Retina (tissue), 1 donor: ENCODE measurements at places on chromosomes 1 and 21.

GRCh38 chr1:156844102-156844501 is 14.8 kb downstream of the INSRR start:
- DNase-seq = no peak

- peak; percentile 43 for DNase-seq
Observed at GRCh38 chr1:6385488-6386191, 7.9 kb downstream of the ACOT7 start.

- no peak for DNase-seq
Observed at GRCh38 chr1:154840269-154841176, 29.6 kb downstream of the KCNN3 start.

- DNase-seq = no peak
Observed at GRCh38 chr1:212118167-212118871, 82.8 kb downstream of the DTL start.

DNA sequence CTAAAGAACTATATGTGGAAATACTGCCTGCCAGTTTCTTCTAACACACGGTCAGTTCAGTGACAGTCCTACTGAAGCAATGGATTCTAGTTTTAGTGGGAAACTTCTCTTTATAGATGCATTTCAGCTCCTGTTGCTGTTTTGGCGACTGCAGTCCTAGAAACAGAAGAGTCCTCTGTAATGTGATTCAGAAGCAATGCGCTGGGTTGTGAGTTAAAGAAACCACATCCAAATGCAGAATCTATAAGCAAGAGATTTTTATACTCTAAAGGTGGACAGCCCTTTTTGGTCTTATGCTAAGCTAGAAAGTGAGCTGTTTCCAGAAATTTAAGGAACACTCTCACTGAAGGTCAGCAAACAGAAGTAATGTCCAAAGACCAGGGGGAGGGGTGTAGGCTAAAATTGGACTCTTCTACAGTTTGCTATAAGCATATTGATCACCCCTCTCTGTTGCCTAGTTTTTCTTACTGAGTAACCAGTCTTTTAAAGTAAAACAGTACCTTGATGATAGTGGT is 30.8 kb downstream of the DUSP10 start:
- no peak for DNase-seq

GRCh38 chr1:41278076-41278475 is 36.0 kb upstream of the SCMH1 start:
- DNase-seq = no peak

DNA sequence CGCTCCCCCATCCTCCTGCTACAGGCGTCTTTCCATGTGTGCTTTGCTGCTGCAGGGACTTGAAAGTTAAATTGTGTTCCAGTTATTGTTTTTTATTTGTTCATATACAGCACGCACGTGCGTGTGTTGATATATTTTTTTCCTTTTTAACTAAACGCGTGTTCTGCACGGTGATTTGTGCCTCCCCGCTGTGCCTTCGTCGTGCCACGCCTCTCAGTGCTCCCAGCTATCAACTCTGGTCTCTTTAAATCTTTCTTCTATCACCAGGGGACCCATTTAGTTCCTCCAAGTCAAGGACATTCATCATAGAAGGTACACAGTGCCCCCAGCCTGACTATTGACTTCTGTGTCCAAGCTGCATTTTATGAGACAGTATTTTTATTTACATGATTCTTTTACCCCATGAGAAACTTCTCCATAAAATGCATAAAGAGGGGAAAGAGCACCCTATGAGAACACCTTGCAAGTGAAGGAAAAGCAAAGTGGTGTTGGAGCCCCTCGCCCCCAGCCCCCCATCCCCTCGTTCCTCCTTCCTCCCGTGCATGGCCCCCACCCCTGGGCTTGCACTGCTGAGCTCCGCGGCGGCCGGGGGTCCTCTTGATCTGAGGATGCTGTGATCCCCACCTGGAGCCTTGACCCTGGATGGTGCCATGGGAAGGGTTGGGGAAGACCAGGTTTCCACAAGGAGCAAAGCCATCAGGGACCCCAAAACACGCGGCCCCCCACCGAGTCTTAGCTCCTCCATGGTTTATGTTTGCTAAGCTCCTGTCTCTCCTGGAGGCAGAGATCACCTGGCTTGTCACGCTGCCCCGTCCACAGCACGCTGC is 45.5 kb downstream of the KCNAB2 start:
- DNase-seq = no peak

DNA sequence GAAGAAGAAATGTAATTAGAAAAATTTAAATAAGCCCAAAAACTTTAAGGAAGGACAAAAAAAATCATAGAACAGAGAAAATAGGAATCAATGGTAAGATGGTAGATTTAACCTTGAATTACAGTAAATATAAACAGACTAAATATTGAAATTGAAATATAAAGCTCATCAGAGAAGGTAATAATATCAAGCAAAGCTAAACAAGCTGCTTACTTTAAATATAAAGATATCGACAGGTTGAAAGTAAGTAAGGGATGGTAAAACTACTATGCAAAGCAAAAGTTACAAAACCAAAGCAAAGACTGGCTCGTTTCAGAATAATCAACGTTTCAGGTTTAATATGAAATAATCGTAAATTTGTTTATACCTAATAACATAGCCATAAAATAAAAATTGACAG is 137.0 kb upstream of the KCNJ15 start:
- DNase-seq = no peak

- peak; percentile 73 for DNase-seq
Observed at GRCh38 chr1:85577419-85578320, 2.9 kb upstream of the CCN1 start.

- no peak for DNase-seq
Observed at GRCh38 chr1:23288201-23288600, 55.9 kb downstream of the HNRNPR start.

DNA sequence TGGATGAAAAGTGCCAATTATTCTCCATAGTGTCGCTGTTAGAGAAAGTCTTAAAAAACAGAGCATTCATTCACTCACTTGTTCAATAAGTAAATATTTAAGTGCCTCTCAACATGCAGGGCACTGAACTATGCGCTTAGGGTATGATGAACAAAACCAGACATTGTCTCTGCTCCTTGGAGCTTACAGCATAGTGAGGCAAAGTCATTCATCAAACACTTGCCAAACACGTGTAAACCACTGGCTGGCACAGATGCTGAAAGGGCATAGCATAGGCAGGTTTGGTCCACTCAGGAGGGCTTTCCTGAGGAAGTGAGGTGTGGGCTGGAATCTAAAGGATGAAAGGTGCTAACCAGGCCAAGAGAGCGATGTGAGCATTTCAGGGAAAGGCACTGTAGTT is 27.6 kb upstream of the RD3 start:
- no peak for DNase-seq

- DNase-seq = no peak
Observed at GRCh38 chr1:229086686-229087085, 184.2 kb upstream of the RAB4A start.

GRCh38 chr1:155801149-155801548 is 55.9 kb downstream of the GON4L start:
- no peak for DNase-seq

- no peak for DNase-seq
Observed at GRCh38 chr1:100076744-100077143, 56.0 kb downstream of the SASS6 start.

- no peak for DNase-seq
Observed at GRCh38 chr1:31041529-31041928, 24.0 kb downstream of the PUM1 start.

DNA sequence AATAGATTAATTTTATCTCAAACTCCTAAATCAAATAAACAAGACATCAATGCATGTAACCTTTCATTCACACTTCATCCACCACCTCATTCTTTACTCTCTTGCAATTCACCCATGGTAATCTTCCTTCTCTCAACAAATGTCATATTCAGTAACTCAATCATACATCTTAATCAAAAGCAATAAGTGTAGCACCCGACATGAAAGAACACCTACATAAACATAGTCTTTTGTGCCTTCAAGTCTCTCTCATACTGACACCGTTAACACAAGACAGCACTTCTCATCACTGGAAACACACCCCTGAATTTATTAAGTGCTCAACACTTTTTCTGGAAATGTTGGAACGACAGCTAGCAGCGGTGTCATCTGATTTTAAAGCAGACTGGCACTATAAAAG is 225.9 kb downstream of the TTLL7 start:
- DNase-seq = no peak
